ENCODE measurements at places on chromosomes 16 and 17. TPM values are rescaled to one million over a fixed set of nuclear protein-coding genes. Genes with fewer than 3 reads are reported as not detected.

The PLD6 gene
- 0.92 TPM for total RNA-seq

The UNC45B gene
- not detected for total RNA-seq

The ADAMTS18 gene
- under 0.01 TPM for total RNA-seq

The CD79B gene
- total RNA-seq = not detected

The KRTAP17-1 gene
- not detected for total RNA-seq

The EVI2A gene
- 0.29 TPM for total RNA-seq

The CSF3 gene
- total RNA-seq = not detected

The GNAO1 gene
- total RNA-seq = not detected

The AURKB gene
- 165 TPM for total RNA-seq

The ASPSCR1 gene
- 22.7 TPM for total RNA-seq

The PSKH1 gene
- total RNA-seq = 8.1 TPM

The PIK3R6 gene
- total RNA-seq = not detected

DNA sequence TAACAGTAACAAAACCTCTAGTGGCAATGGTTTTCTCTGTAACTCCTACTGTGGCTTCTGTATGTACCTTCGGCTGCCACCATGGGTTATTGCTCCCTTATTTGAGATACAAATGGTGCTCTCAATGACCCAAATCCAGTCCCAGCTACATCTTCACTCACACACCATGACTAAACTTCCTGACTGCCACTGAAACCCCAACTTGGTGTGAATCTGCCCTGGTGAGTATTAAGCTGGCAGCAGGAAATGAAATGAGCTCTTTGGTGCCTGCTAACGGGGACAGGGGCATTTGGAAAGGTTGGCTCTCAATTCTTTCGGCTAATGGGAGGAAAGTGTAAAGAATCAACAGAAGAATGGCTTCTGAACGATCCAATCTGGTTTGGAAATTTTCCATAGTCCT lies 7.5 kb upstream of the SLC35B1 start:
- DNase-seq = no peak

DNA sequence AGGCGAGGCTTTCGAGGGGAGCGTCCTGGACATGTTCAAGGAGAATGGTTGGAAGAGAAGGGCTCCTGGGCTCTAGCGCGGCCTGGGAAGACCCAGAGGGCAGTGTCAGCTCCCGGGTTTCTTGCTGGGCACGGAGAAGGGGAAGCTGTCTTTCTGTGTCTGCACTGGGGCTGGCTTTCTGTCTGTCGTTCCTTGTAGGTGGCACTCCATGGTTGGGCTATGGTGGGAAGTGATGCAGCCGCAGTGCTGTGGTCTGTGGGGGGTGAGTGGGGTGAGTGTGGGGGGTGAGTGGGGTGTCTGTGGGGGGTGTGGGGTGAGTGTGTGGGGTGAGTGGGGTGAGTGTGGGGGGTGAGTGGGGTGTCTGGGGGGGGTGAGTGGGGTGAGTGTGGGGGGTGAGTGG lies 13.7 kb downstream of the RNF213 start:
- no peak for DNase-seq

DNA sequence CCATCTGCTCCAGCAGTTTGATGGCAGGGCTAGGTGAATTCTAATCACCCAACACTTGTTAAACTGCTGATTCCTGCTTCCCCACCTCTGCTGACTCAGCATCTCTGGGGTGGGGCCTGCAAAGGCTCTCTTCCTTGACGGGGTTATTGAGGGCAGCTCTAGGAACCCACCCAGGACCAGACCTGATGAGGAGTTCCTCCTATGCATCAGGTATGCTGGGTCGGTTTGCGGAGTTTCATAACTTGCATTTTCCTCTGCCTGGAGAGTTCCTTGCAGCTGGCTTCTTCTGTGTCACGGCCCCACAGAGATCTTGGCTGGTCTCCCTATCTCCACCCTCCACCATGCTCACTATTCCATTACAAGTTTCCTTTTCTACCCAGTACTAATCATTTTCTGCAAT lies 93.4 kb upstream of the CCL2 start:
- no peak for DNase-seq

DNA sequence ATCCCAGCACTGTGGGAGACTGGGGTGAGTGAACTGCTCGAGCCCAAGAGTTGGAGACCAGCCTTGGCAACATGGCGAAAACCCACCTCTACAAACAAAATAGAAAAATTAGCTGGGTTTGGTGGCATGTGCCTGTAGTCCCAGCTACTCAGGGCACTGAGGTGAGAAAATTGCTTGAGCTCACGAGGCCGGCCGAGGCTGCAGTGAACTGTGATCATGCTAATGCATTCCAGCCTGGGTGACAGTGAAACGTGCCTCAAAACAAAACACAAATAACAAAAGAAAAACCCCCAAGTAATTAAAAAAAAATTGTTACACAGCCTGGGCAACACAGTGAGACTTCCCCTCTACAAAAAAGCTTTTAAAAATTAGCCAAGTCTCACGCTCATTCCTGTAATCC lies 5.0 kb downstream of the CCDC47 start:
- no peak for DNase-seq

GRCh38 chr17:9456330-9456729 lies 119.3 kb downstream of the STX8 start:
- no peak for DNase-seq

- no peak for DNase-seq
Observed at GRCh38 chr17:55478971-55479370, 32.3 kb downstream of the SMIM36 start.

DNA sequence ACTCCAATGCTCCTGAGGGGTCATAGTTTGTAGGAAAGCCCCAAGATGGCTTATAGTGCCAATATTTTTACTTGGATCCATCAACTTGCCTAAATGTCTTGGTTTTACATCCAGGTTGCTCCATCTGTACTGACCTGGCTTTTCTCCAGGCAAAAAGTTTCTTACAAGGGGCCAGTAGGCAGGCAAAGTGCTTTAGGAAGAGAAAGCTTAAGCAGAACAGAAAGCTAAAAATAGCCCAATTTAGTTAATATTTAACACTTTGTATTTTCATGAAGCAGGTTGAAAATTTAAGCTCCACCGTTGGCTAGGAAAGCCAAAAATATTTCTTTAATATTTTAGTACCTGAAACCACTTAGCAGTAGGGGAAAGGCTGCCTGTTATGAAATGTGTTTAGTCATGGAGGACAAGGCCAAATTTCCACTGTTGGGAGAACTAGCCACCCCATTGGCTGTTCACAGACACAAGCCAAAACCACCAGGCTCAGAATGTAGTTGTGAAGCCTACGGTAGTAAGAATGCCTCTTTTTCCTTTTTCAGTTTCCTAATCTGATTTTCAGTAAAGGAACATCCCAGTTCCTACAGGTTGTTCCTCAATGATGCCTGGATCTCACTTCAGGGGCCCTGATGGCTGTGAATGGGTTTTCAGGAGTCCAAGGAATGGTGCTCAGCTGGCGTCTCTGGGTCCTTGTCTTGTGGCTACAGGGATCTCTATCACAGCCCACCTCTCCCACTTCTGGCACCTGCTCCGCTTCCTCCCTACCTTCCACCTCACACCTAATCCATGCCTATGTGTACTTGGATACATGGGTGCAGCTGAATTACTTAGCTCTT lies 324.8 kb downstream of the PMP22 start:
- no peak for DNase-seq

DNA sequence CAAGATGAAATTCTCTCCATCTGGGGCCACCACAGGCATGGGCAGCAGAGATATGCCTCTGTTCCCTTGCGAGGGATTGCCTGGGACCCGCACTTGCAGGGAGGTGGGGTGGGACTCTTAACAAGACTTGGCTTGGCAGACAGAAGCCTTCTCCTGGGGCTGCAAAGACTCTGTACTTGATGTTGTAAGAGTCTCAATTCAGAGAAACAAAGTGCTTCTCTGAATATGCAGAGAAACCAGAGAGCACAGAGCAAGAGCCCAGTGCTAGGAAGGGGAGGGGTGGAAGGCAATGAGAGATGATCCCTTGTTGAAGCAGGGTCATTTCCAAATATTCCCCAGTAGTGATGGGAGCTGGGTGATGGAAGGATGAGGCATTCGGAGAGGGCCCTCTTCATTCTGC lies 2.2 kb downstream of the MMP28 start:
- no peak for DNase-seq

- DNase-seq = no peak
Observed at GRCh38 chr16:49510654-49511305, 137.2 kb downstream of the C16orf78 start.

- no peak for DNase-seq
Observed at GRCh38 chr16:85435700-85436099, 177.4 kb upstream of the GSE1 start.

GRCh38 chr16:52494621-52495020 lies 52.3 kb downstream of the TOX3 start:
- DNase-seq = no peak

- DNase-seq = no peak
Observed at GRCh38 chr17:74467221-74467951, 952 bp downstream of the CD300A start.

DNA sequence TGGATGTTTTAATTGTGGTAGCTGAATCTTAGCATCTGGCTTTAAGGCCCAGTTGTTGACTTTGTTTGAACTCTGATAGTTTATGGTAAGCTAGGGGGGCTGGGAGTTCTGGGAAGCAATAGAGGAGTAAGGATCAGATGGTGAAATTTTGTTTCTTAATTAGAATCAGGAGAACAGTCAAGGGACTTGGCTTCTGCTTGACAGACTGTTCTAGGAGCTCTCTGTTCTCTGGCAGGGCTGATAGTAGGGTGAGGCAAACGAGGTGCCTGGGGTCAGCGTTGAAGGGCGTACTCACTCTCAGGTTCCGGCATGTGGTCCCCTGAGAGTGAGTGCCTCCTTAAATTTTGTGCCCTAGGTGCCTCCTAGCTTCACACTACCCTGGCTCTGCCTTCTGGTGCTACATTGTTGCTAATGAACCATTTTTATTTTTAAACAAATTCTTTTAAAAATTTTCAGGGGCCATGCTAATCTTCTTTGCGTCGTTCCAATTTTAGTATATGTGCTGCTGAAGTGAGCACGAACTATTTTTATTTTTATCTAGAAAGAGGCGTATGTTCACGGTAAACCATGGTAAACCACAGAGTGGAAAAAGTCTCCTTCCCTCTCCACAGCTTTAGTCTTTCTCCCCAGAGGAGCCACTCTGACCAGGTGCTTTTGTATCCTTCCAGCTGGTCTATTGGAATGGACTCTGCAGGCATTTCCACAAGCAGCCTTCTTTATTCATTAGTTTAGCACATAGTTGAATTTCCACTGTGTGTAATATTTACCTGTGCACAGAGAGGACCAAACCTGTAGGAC lies 19.7 kb downstream of the SLC7A6 start:
- DNase-seq = no peak

- no peak for DNase-seq
Observed at GRCh38 chr17:79680318-79680695, 50.4 kb upstream of the ENPP7 start.

GRCh38 chr17:61470530-61471136 lies 18.4 kb downstream of the TBX4 start:
- DNase-seq = no peak
